ENCODE measurements at places on chromosomes 3 and 15. TPM values are rescaled to one million over a fixed set of nuclear protein-coding genes. Genes with fewer than 3 reads are reported as not detected.

DNA sequence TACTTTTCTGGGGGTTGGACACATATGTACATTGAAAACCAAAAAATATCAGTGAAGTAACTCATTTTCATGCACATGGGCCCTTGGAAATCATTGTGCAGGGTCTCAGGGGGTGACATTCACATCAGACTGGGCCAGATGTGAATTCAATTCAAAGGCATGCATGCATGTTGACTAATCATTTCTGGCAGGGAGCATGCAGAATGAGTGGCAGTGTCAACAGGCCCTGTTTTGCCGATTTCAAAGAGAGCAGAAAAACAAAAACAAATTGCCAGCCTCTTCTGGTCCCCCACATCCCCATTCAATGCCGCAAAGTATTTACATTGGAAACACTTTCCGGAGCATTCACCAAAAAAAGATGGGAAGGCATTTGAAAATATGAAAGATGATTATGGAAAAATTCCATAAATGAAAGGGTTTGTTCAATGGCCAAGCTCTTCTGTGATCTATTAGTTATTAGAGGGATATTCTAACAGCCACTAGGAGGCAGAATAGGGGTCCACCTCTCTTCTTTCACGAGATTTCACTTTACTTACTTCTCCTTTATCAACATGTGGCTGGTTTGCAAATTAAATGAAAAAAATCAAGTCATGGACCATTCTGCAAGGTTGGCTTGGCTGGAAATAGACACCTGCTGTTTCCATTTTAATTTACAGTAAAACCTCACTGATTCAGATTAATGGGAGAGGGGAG is 119.9 kb upstream of the FEZF2 start:
- H3K4me1 ChIP-seq, result no peaks in the 10 kb centered on the region
- H3K4me3 ChIP-seq, result no peak overlapping the region
- H3K27me3 ChIP-seq, result no peaks in the 10 kb centered on the region
- H3K27ac ChIP-seq, result no peak overlapping the region
- H3K36me3 ChIP-seq, result no peaks in the 10 kb centered on the region
- no peak for DNase-seq

DNA sequence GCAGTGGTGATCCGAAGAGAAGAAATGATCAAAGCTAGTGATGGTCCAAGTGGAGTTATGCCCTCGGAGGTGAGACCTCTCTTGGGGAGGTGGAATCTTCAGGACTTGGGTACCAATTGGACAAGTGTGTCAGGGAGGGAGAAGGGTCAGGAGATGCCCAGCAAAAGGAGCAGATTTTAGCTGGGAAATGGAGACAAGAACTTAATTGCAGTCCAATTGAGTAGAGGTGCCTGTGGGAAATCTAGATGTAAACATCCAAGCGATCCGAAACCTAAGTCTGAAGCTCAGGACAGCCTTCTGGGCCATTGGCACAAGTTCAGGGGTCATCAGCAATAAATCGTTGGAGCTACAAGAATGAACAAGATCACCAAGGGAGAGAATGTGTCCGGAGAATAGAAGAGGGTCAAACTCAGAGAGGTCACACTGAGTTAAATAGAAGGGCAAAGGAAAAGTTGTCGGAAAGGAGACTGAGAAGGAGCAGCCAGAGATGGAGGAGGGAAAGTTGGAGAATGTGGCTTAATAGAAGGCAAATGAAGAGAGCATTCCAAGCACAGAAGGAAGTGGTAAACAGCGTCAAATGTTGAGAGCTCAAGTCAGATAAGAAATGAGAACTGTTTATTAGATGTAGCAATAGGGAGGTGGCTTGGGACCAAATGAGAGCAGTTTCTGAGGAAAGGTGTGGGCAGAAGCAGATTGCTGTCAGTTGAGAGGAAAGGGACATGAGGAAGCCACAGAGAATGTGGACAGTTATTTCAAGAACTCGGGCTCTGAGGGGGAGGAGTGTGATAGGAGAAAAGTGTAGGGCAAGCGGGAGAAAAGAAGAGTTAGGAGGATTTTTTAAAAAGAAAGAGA is 64.2 kb upstream of the FNDC3B start:
- H3K36me3 ChIP-seq, result no peaks in the 10 kb centered on the region
- DNase-seq, result no peak
- H3K4me3 ChIP-seq, result no peak overlapping the region
- peaks cover 6% of the 10 kb centered on the region for H3K4me1 ChIP-seq
- H3K27me3 ChIP-seq, result no peaks in the 10 kb centered on the region

- no peak overlapping the region for H3K4me3 ChIP-seq
- H3K36me3 ChIP-seq, result no peaks in the 10 kb centered on the region
- no peak overlapping the region for H3K27ac ChIP-seq
- no peak for DNase-seq
Observed at GRCh38 chr3:119733812-119734211, 31.0 kb downstream of the CFAP91 start.

Gene STRIT1
- 2.1 TPM for total RNA-seq

Data from upper lobe of left lung (tissue), 6 donors.